Pulmonary artery endothelial cell (primary cell): ENCODE measurements at places on chromosomes 6 and 20. TPM values are rescaled to one million over a fixed set of nuclear protein-coding genes. Genes with fewer than 3 reads are reported as not detected.
A peak's percentile ranks its signal among the peaks of the same experiment; 100 is the strongest.

DNA sequence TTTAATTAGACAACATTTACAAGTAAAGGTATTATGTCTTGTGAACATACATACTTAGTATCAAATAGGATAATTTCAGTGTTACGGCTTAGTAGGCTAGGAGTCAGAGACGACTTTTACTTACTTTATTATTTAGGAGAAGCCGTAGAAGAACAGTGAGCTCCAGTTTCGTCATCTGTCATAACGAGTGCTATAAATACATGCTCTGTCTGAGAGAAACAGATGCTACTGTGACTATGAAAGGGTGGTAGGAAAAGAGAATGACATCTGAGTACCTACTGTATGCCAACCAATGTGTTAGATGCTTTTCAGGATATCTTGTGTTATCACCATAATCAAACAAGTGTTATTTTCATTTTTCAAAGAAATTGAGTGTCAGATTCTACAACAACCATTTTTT, 119.0 kb downstream of the EYA4 start:
- DNase-seq: no peak

DNA sequence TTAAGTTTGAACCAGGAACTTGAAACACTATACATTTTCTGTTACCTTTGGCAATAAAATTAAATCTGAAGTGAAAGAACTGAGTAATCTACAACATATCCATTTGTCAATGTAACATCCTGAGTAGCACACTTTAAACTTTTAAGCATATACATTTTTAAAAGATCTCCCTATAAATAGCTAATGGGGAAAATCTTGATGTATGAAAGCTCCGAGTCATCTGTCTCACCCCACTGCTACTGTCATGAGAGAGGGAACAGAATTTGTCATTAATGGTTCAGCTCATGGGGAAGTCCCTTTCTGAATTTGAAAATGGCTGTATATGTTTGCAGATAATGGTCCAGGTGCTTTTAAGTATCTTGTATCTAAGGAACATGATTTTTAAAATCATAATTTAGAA, 55.2 kb upstream of the NOX3 start:
- no peak for DNase-seq

GRCh38 chr6:90459225-90459758, 127.6 kb downstream of the MAP3K7 start:
- no peak for DNase-seq

DNA sequence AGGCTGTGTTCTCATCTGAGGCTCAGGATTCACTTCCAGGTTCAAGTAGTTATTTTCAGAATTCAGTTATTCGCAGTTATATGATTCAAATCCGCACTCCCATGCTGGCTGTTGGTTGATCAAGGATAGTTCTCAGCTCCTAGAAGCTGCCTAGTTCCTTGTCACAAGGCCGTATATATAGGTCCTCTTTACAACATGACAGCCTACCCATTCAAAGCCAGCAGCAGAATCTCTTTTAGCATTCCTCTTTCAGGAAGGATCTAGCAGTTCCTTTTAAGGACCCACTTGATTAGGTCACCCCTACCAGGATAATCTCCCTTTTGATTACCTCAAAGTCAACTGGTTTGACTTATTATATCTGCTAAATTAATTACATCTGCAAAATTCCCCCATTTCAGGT, 23.8 kb upstream of the LAMP5 start:
- no peak for DNase-seq

DNA sequence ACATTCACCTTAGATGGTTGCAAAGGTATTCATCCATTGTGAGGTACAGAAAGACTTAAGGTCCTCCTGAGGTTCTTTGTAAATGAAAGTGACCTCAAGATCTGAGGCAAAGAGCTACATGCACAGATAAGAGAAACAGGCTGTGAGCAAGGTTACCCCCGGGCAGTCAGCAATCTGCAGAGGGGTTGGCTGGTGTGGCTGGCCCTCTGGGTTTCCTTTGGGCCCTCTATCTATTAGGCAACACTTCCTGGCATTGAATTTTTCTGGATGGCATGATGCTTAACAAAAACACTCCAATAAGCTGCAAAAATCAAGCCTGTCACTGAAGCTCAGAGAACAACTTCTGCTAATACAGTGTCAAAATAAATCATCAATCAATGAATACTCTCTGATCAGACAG, 48.9 kb upstream of the RALGAPA2 start:
- peak; percentile 64 for DNase-seq

GRCh38 chr20:57959589-57959988, 249.8 kb upstream of the PMEPA1 start:
- DNase-seq: no peak

- DNase-seq: no peak
Observed at GRCh38 chr6:14059791-14060436, 57.7 kb upstream of the CD83 start.

DNA sequence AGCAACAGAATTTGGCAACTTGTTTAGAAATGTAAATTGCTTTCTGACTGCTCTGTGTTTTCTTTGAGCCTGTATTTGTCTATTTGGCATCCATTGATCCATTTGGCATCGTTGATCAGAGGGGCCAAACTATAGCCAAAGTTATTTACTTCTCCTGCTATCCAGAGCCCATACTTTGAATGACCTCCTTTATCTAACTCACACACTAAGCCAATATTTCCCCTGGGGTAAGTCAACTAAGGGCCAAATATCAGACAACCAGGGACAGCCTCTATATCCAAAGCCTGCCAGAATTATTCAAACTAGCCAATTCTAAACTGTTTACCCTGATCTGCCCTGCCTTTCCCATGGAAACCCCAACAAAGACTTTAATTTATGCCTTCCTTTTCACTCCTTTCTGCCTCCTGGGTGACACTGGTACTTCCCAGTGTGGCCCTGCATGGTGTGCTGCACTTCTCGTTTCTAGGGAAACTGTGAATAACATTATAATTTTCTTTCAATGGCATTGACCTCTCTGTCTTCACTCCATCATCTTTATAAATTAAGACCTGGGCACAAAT, 19.8 kb upstream of the ZNF184 start:
- DNase-seq: no peak

Gene OPRL1
- 2.0 and 2.6 TPM in 2 replicates for total RNA-seq

Gene UQCC2
- total RNA-seq: 16.1 and 24.6 TPM in 2 replicates
